IMR-90 (cell line): ENCODE measurements at places on chromosomes 16 and 17. TPM values are rescaled to one million over a fixed set of nuclear protein-coding genes. Genes with fewer than 3 reads are reported as not detected.

- peaks cover 28% of the 10 kb centered on the region for H3K36me3 ChIP-seq
- no peak overlapping the region for H3K4me3 ChIP-seq
- no peak for DNase-seq
- H3K27ac ChIP-seq: peak overlapping the region; percentile 94
- H3K4me1 ChIP-seq: peaks cover 29% of the 10 kb centered on the region
- no peaks in the 10 kb centered on the region for H3K27me3 ChIP-seq
Observed at GRCh38 chr17:80890196-80890920, 101.3 kb upstream of the CHMP6 start.

DNA sequence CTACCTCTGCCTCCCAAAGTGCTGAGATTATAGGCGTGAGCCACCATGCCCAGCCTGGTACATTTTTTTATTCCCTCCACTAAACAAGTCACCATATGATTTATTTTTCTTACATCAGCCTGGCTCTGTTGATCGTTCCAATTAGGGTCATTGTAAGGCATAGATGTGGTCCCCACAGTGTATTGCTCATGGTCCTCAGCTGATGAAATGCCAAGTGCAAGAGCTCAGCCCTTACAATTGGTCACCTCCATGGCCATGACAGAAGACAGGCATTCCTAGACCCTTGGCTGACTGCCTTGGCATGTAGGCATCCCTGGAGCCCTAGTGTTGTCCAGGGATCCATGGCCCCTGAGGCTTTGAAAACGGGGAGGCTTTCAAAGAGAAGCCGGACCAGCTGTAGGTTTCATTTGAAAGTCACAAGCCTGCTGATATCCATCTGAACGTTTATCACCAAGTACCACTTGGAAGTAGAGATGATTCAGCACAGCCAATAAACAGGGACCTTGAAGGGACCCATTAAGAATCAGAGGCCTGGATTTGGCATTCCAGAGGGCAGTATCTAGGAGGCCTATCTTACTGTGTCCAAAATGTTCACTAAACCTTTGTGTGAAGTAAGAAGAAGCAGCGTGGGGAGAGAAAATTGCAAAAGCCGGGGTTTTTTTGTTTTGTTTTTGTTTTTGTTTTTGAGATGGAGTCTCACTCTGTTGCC is 20.6 kb upstream of the PRKCA start:
- H3K27me3 ChIP-seq: no peaks in the 10 kb centered on the region
- peaks cover 2% of the 10 kb centered on the region for H3K4me1 ChIP-seq
- H3K36me3 ChIP-seq: no peaks in the 10 kb centered on the region

DNA sequence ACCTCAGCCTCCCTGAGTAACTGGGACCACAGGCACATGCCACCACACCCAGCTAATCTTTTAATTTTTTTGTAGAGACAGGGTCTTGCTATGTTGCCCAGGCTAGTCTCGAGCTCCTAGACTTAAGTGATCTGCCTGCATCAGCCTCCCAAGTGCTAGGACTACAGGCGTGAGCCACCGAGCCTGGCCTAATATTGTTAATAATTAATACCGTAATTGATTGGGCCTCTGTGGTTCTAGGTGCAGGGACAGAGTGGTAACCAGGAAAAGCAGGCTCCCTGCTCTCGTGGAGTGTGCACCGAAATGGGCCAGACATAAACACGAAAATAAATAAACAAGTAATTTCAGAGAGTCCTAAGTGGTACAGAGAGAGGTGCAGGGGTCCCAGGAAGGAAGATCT is 241.0 kb downstream of the GSG1L start:
- no peaks in the 10 kb centered on the region for H3K36me3 ChIP-seq
- no peak for DNase-seq
- no peak overlapping the region for H3K4me3 ChIP-seq

GRCh38 chr17:8965394-8966168 is at the start of gene PIK3R5:
Gene PIK3R5 (minus strand): TSS chr17:8965707. CDS start chr17:8911494, 54,213 bp downstream.
- H3K4me1 ChIP-seq: no peaks in the 10 kb centered on the region
- no peaks in the 10 kb centered on the region for H3K36me3 ChIP-seq
- H3K4me3 ChIP-seq: no peak within 1 kb of the TSS
- no peak for DNase-seq
- no peaks in the 10 kb centered on the region for H3K27me3 ChIP-seq

DNA sequence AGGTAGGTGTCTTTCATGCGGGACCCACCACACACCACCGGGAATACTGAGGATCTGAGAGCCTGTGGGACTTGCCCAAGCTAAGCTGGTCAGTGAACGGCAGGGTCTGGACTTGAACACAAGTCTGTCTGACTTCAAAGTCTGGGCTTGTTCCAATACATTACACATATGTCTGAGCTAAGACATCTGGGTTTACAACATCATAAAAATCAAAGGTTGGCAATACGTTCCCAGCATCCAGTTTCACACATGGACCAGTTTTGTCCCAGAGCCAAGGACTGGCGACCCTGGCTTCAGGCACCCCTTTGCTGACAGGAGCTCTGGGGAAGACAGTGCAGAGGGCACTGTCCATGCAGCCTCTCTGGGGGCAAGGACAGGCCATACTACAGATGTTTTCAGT is 27.9 kb upstream of the AXIN2 start:
- H3K4me3 ChIP-seq: no peak overlapping the region
- no peak overlapping the region for H3K27ac ChIP-seq
- no peaks in the 10 kb centered on the region for H3K4me1 ChIP-seq
- H3K27me3 ChIP-seq: no peaks in the 10 kb centered on the region; the same call in 1 of the 2 replicates

- no peak overlapping the region for H3K27ac ChIP-seq
- no peaks in the 10 kb centered on the region for H3K27me3 ChIP-seq
- no peaks in the 10 kb centered on the region for H3K36me3 ChIP-seq
- H3K4me3 ChIP-seq: no peak overlapping the region
- peak; percentile 21 for DNase-seq
Observed at GRCh38 chr16:27378871-27379481, 23.0 kb upstream of the IL21R start.

- peaks cover 7% of the 10 kb centered on the region for H3K4me1 ChIP-seq
- no peak overlapping the region for H3K4me3 ChIP-seq
- DNase-seq: no peak
- no peak overlapping the region for H3K27ac ChIP-seq
- no peaks in the 10 kb centered on the region for H3K27me3 ChIP-seq
Observed at GRCh38 chr17:75345514-75346167, 56.4 kb upstream of the SLC25A19 start.

GRCh38 chr16:67525176-67525860 is 3.3 kb upstream of the RIPOR1 start:
- H3K4me3 ChIP-seq: no peak overlapping the region
- H3K4me1 ChIP-seq: peaks cover 5% of the 10 kb centered on the region
- no peaks in the 10 kb centered on the region for H3K36me3 ChIP-seq
- no peak overlapping the region for H3K27ac ChIP-seq

DNA sequence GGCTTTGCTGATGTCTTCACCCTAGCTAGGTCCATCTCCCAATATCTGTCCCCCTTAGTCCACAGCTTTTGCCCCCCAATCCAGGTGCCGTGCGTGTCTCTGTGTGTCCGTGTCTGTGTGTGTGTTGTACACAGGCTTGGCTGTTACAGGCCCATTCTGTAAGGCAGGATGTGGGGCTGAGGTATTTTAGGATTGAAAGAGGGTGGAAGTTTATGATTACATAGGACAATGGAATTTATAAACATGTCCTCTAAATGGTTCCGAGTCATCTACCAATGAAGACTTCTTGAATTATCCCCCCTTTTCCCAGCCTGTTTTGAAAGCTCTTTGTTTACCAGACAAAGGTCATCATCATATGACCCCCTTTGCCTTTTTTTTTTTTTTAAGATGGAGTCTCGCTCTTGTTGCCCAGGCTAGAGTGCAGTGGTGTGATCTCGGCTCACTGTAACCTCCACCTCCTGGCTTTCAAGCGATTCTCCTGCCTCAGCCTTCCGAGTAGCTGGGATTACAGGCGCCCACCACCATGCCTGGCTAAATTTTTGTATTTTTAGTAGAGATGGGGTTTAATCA is 21.9 kb downstream of the ACE start:
- peak overlapping the region; percentile 79 for H3K27ac ChIP-seq
- H3K4me3 ChIP-seq: no peak overlapping the region
- peak; percentile 92 for DNase-seq
- no peaks in the 10 kb centered on the region for H3K36me3 ChIP-seq
- peaks cover 27% of the 10 kb centered on the region for H3K4me1 ChIP-seq

- H3K4me3 ChIP-seq: no peak overlapping the region
- H3K27ac ChIP-seq: no peak overlapping the region
- no peaks in the 10 kb centered on the region for H3K27me3 ChIP-seq
- no peaks in the 10 kb centered on the region for H3K36me3 ChIP-seq
Observed at GRCh38 chr17:53570731-53571130, 252.0 kb upstream of the KIF2B start.

GRCh38 chr17:38874505-38875400 is 4.9 kb downstream of the LASP1 start:
- peak overlapping the region; percentile 74 for H3K27ac ChIP-seq
- H3K36me3 ChIP-seq: peaks cover 52% of the 10 kb centered on the region
- H3K4me1 ChIP-seq: peaks cover 56% of the 10 kb centered on the region
- DNase-seq: no peak
- no peak overlapping the region for H3K4me3 ChIP-seq

DNA sequence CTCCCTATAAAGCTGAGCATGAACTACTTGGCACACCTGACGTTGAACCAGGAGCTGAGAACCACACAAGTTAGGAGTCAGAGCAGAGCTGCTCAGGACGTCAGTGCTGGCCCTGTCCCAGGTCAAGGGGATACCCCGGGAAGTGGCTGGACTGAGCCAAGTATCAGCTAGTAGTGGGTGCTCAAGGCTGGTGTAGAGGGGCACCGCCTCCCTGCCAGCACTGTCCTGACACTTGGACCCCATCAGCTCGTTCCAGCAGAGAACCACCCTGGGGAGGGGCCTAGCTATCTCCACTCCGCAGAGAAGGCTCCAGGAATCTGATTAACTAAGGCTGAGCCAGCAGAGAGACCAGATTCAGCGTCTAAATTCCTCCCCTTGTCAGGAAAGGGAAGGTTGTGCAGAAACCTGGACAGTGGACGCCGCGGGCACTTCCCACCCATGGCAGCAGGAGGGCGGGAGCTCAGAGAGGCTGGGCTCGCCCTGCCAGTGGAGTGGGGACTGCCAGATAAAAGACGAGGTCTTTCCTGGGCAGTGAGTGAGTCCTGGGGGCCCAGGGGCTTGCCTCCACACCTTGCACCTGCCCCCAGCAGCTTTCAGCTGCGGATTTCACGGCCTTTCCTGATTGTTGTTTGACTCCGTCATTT is 21.0 kb downstream of the C16orf90 start:
- H3K4me1 ChIP-seq: no peaks in the 10 kb centered on the region
- H3K27ac ChIP-seq: no peak overlapping the region
- H3K36me3 ChIP-seq: peaks cover 8% of the 10 kb centered on the region; the same call in 1 of the 2 replicates
- no peak for DNase-seq
- no peak overlapping the region for H3K4me3 ChIP-seq
- no peaks in the 10 kb centered on the region for H3K27me3 ChIP-seq

- peaks cover 13% of the 10 kb centered on the region for H3K4me1 ChIP-seq
- DNase-seq: no peak
- H3K27ac ChIP-seq: peak overlapping the region; percentile 19; the same call in 1 of the 2 replicates
- peak overlapping the region; percentile 70 for H3K4me3 ChIP-seq
- no peaks in the 10 kb centered on the region for H3K36me3 ChIP-seq
Observed at GRCh38 chr16:17469741-17470181, 999 bp downstream of the XYLT1 start.

GRCh38 chr16:78122774-78123315 is 23.4 kb downstream of the WWOX start:
- no peaks in the 10 kb centered on the region for H3K27me3 ChIP-seq
- no peak overlapping the region for H3K4me3 ChIP-seq
- no peaks in the 10 kb centered on the region for H3K36me3 ChIP-seq
- peak; percentile 53 for DNase-seq
- peaks cover 4% of the 10 kb centered on the region; the same call in 1 of the 2 replicates for H3K4me1 ChIP-seq
- H3K27ac ChIP-seq: peak overlapping the region; percentile 29; the same call in 1 of the 2 replicates

DNA sequence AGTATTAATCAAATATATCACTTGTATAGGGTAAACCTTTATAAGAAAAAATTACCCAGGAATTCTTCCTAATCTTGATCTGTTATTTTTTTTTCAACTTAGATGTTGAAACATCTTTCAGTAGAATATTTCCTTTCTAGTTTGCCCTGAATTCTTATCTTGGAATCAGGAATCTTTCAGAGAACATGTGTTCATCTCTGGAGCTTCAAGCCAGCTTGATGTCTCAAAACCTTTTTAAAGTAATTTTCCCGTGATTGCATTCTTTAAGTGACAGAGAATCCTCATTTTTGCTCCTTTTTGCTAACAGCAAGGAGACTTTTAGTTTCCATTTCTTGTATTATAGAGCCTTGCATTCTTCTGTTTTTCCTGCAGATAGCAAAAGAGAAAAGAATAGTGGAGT is 90.8 kb downstream of the ELAC2 start:
- H3K4me3 ChIP-seq: no peak overlapping the region
- H3K36me3 ChIP-seq: no peaks in the 10 kb centered on the region
- no peak overlapping the region for H3K27ac ChIP-seq
- no peaks in the 10 kb centered on the region for H3K27me3 ChIP-seq
- H3K4me1 ChIP-seq: peaks cover 3% of the 10 kb centered on the region; the same call in 1 of the 2 replicates
- no peak for DNase-seq

GRCh38 chr16:89364606-89365005 is 125.8 kb downstream of the ANKRD11 start:
- peak; percentile 81 for DNase-seq
- peaks cover 2% of the 10 kb centered on the region for H3K36me3 ChIP-seq
- no peak overlapping the region for H3K4me3 ChIP-seq
- no peak overlapping the region for H3K27ac ChIP-seq
- no peaks in the 10 kb centered on the region for H3K27me3 ChIP-seq
- peaks cover 41% of the 10 kb centered on the region for H3K4me1 ChIP-seq

GRCh38 chr17:28347261-28347891 is 10.0 kb downstream of the POLDIP2 start:
- DNase-seq: peak; percentile 90
- H3K27ac ChIP-seq: peak overlapping the region; percentile 67
- peaks cover 79% of the 10 kb centered on the region for H3K36me3 ChIP-seq

- H3K27me3 ChIP-seq: peaks cover 48% of the 10 kb centered on the region
- no peak overlapping the region for H3K4me3 ChIP-seq
- no peaks in the 10 kb centered on the region for H3K36me3 ChIP-seq
- H3K27ac ChIP-seq: no peak overlapping the region
- H3K4me1 ChIP-seq: peaks cover 4% of the 10 kb centered on the region; the same call in 1 of the 2 replicates
- no peak for DNase-seq
Observed at GRCh38 chr16:57285379-57285778, 907 bp upstream of the PLLP start.

DNA sequence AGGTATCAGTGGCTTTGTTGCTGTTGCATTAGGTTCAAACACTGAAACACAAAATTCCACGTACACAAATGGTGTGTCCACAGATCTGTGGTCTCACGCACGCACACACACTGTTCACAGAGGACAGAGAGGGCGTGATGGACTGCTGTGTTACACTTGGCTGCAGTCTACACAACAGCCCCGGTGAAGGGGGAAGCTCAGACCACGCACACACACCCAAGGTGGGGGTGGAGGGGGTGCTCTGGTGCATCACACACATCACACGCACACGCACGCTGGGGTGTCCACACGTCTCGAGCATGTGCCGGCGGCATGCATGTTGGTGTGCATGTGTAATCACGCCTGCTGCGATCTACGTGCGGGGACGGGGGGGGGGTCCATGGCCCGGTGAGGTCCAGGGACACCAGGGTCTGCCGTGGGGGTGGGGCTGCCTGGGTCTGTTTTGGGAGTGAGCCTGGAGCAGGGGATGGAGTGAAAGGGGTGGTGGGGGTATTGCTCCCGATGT is 7.3 kb downstream of the HSD3B7 start:
- peaks cover 5% of the 10 kb centered on the region; the same call in 1 of the 2 replicates for H3K36me3 ChIP-seq
- DNase-seq: no peak
- no peak overlapping the region for H3K27ac ChIP-seq
- H3K27me3 ChIP-seq: no peaks in the 10 kb centered on the region
- H3K4me1 ChIP-seq: peaks cover 6% of the 10 kb centered on the region

Gene TLCD3B
- total RNA-seq: not detected in 2 replicates

Gene FOXJ1
- not detected in 2 replicates for total RNA-seq

Gene TTLL6
- total RNA-seq: not detected in 2 replicates

Gene MT1M
- not detected in 2 replicates for total RNA-seq
